ENCODE measurements at places on chromosomes 3 and 15. TPM values are rescaled to one million over a fixed set of nuclear protein-coding genes. Genes with fewer than 3 reads are reported as not detected.
A peak's percentile ranks its signal among the peaks of the same experiment; 100 is the strongest.

DNA sequence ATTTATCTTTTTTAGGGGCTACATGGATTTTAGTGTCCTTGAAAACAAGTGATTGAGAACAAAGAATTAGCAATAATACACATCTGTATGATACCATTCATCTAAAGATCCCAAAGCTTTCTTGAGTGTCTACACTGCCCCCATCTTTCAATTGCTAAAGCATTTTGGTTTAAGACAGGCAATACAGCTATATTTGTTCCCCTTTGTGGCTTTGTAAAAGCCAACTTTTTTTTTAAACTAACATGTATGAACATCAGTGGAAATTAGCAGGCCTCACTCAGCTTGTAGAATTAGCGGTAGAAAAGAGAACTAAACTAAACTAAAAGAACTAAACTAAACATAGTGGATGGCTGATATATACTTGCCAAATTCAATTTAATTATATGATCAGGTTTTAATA lies 449.6 kb downstream of the MECOM start:
- peaks cover 17% of the 10 kb centered on the region for H3K4me1 ChIP-seq
- peaks cover 21% of the 10 kb centered on the region for H3K36me3 ChIP-seq
- DNase-seq = no peak
- H3K27me3 ChIP-seq = no peaks in the 10 kb centered on the region
- H3K27ac ChIP-seq = no peak overlapping the region

DNA sequence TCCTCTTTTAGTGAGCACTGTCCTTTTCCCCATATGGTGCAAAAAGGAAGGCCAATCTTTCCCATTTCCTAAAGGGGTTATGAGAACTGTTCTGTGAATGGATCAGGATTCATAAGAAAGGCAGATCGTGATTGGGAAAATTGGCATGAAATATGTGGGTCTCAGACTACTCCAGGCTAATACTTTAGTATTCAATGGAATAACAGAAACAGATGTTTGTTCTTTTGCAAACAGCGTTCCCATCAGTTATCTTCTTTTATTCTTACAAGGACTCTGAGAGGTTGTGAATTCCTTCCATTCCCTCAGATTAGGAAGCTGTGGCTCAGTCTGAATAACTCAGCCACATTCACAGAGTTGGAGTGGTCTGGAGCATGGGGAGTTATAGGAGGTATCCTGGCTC lies 51.3 kb upstream of the MTMR10 start:
- H3K27me3 ChIP-seq = peaks cover 6% of the 10 kb centered on the region
- H3K36me3 ChIP-seq = no peaks in the 10 kb centered on the region

- DNase-seq = no peak
- peaks cover 4% of the 10 kb centered on the region for H3K4me1 ChIP-seq
- peaks cover 7% of the 10 kb centered on the region for H3K27me3 ChIP-seq
- H3K27ac ChIP-seq = no peak overlapping the region
Observed at GRCh38 chr15:56492791-56493555, 28.0 kb upstream of the MNS1 start.

DNA sequence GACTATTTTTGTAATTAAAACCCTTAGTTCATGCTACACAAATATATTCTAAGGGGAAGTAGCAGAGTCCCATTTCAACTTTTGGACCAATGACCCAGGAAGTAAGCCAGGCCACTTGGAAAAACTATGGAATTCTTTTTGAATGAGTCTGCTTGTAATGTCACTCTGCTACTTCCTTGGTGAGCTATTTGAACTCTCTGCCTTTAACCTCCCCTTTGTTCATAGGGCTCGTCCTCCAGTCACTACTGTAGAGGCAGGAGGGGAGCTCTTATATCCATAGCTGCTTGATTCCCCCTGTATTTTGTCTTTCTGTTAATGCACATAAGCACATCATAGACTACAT lies 119.6 kb downstream of the UACA start:
- peaks cover 3% of the 10 kb centered on the region for H3K4me1 ChIP-seq
- H3K36me3 ChIP-seq = no peaks in the 10 kb centered on the region
- no peak overlapping the region for H3K27ac ChIP-seq
- DNase-seq = no peak

GRCh38 chr15:101110681-101111569 lies 140.9 kb downstream of the CHSY1 start:
- no peak for DNase-seq
- no peak overlapping the region for H3K4me3 ChIP-seq
- H3K36me3 ChIP-seq = no peaks in the 10 kb centered on the region

DNA sequence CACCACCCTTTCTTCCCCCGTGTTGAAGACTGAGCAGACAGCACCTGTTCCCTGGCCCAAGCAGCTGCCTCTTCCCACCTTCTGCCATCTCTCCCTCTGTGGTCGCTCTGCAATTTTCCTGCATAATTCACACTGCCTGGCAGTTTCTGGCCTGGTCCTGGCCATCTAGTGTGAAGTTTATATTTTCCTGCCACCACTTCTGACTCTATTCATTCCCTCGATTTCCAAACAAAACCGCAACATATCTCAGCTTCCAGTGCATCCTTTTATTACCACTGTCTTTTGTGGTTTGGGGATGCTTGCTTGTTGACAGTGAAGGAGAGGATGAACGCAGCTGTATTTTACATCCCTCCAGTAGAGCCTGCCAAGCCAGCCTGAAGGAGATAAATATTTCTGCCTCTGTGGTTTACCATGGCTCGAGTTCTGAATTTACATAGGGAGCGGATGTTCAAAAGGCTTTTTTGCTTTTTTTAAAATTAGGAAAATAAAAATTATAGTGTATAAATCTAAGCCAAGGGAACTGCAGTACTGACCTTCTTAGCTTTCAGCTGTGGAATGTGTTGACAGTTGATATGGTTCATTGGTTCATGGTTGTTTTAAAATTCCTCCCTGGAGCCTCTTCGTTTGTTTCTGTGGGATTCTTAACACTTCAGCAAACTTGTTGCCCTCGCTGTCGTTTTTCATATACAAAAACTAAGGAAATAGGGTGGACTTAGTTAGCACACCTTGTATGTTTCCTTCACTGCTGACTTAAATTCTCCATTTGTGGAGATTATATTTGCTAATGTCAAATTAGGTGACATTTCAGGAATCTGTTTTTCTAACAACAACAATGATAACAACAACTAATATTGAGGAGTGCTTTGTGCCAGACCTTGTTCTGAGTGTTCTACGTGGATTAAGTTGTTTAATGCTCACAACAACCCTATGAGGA lies 250.5 kb downstream of the ADAMTSL3 start:
- H3K27me3 ChIP-seq = peaks cover 18% of the 10 kb centered on the region
- H3K36me3 ChIP-seq = no peaks in the 10 kb centered on the region
- no peak overlapping the region for H3K27ac ChIP-seq
- H3K4me3 ChIP-seq = no peak overlapping the region
- no peaks in the 10 kb centered on the region for H3K4me1 ChIP-seq
- no peak for DNase-seq

- peaks cover 15% of the 10 kb centered on the region for H3K27me3 ChIP-seq
- H3K36me3 ChIP-seq = peaks cover 16% of the 10 kb centered on the region
- no peak overlapping the region for H3K4me3 ChIP-seq
- no peak overlapping the region for H3K27ac ChIP-seq
- H3K4me1 ChIP-seq = peaks cover 15% of the 10 kb centered on the region
Observed at GRCh38 chr3:184338511-184338945, 1.1 kb downstream of the FAM131A start.

- no peaks in the 10 kb centered on the region for H3K4me1 ChIP-seq
- no peak overlapping the region for H3K27ac ChIP-seq
- H3K4me3 ChIP-seq = no peak overlapping the region
Observed at GRCh38 chr3:38829404-38829803, 13.4 kb upstream of the SCN10A start.

- no peak for DNase-seq
- no peak overlapping the region for H3K4me3 ChIP-seq
- no peaks in the 10 kb centered on the region for H3K27me3 ChIP-seq
- no peaks in the 10 kb centered on the region for H3K4me1 ChIP-seq
- H3K36me3 ChIP-seq = no peaks in the 10 kb centered on the region
Observed at GRCh38 chr3:117483839-117484238, 774.3 kb downstream of the TUSC7 start.

GRCh38 chr3:126557761-126558160 lies 971 bp downstream of the C3orf22 start:
- H3K27me3 ChIP-seq = peaks cover 3% of the 10 kb centered on the region
- H3K4me1 ChIP-seq = no peaks in the 10 kb centered on the region
- H3K4me3 ChIP-seq = no peak overlapping the region
- H3K27ac ChIP-seq = no peak overlapping the region
- H3K36me3 ChIP-seq = peaks cover under 1% of the 10 kb centered on the region
- peak; percentile 7 for DNase-seq

- H3K4me1 ChIP-seq = peaks cover 13% of the 10 kb centered on the region
- no peaks in the 10 kb centered on the region for H3K36me3 ChIP-seq
- no peak overlapping the region for H3K4me3 ChIP-seq
- H3K27me3 ChIP-seq = no peaks in the 10 kb centered on the region
- no peak for DNase-seq
Observed at GRCh38 chr3:178404961-178405360, 131.3 kb upstream of the KCNMB2 start.

- DNase-seq = no peak
- no peak overlapping the region for H3K27ac ChIP-seq
- peaks cover 22% of the 10 kb centered on the region for H3K27me3 ChIP-seq
- no peaks in the 10 kb centered on the region for H3K36me3 ChIP-seq
- H3K4me1 ChIP-seq = peaks cover 4% of the 10 kb centered on the region
- no peak overlapping the region for H3K4me3 ChIP-seq
Observed at GRCh38 chr15:40338921-40339620, 1.7 kb downstream of the CCDC9B start.

GRCh38 chr3:36864180-36865053 lies 80.4 kb downstream of the TRANK1 start:
- peaks cover 3% of the 10 kb centered on the region for H3K36me3 ChIP-seq
- DNase-seq = no peak
- no peak overlapping the region for H3K27ac ChIP-seq
- no peaks in the 10 kb centered on the region for H3K27me3 ChIP-seq
- no peak overlapping the region for H3K4me3 ChIP-seq

- peaks cover 50% of the 10 kb centered on the region for H3K4me1 ChIP-seq
- no peak for DNase-seq
- H3K4me3 ChIP-seq = no peak overlapping the region
- H3K36me3 ChIP-seq = peaks cover 9% of the 10 kb centered on the region
- no peaks in the 10 kb centered on the region for H3K27me3 ChIP-seq
Observed at GRCh38 chr3:41209646-41210045, 10.3 kb downstream of the CTNNB1 start.

GRCh38 chr3:4139462-4140140 lies 163.6 kb upstream of the SETMAR start:
- no peak overlapping the region for H3K4me3 ChIP-seq
- no peaks in the 10 kb centered on the region for H3K27me3 ChIP-seq
- no peak overlapping the region for H3K27ac ChIP-seq
- H3K4me1 ChIP-seq = peaks cover 23% of the 10 kb centered on the region
- DNase-seq = no peak

GRCh38 chr3:127008236-127008635 lies 25.3 kb downstream of the PLXNA1 start:
- no peak for DNase-seq
- H3K27me3 ChIP-seq = no peaks in the 10 kb centered on the region
- no peak overlapping the region for H3K4me3 ChIP-seq
- H3K4me1 ChIP-seq = peaks cover 8% of the 10 kb centered on the region

GRCh38 chr3:51139616-51140015 lies 245.5 kb upstream of the MANF start:
- H3K36me3 ChIP-seq = no peaks in the 10 kb centered on the region
- H3K4me1 ChIP-seq = no peaks in the 10 kb centered on the region
- no peaks in the 10 kb centered on the region for H3K27me3 ChIP-seq
- no peak overlapping the region for H3K4me3 ChIP-seq
- DNase-seq = no peak
- no peak overlapping the region for H3K27ac ChIP-seq

- DNase-seq = no peak
- no peaks in the 10 kb centered on the region for H3K27me3 ChIP-seq
- no peaks in the 10 kb centered on the region for H3K36me3 ChIP-seq
Observed at GRCh38 chr3:16122155-16122554, 52.3 kb upstream of the GALNT15 start.

DNA sequence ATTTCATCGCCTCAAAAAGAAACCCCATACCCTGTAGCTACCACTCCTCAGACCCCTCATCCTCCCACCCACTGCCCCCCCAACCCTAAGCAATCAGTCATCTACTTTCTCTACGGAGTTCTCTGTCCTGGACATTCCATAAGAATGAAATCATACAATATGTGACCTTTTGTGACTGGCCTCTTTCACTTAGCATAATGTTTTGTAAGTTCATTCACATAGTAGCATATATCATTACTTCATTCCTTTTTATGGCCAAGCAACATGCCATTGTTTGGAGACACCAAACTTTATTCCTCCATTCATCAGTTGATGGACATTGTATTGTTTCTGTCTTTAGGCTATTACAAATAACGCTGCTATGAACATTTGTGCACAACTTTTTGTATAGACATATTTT lies 64.2 kb downstream of the TNIK start:
- H3K4me1 ChIP-seq = peaks cover 6% of the 10 kb centered on the region
- no peaks in the 10 kb centered on the region for H3K27me3 ChIP-seq
- H3K27ac ChIP-seq = no peak overlapping the region
- DNase-seq = no peak
- H3K36me3 ChIP-seq = peaks cover under 1% of the 10 kb centered on the region
- no peak overlapping the region for H3K4me3 ChIP-seq

DNA sequence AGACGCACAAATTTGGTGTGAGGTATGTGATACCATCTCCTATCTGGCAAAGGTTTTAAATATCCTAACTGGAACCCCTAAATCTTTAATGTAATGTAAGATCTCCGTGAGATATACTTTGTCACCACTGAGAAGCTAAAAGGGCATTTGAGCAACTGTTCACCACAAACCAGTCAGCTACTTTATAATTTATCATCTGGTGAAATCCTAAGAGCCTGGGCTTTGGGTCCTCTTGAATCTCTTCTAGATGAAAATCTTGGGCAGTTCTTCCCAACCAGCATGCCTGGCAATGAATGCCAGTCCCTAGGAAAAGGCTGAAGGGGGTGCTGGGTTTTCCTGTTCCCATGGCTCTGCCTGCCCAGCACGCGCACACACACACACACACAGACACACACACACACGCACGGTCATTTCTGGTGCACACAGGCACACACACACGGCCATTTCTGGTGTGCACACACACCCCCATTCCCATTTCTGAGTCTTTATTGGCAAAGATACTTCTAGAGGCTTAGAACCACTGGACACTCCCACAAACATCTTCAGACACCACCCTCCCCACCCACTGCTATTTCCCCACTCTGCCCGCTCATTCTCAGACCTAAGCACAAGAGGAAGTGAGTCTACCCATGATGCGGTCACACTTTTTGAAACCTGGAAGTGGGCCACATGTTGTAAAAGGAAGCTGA lies 72.6 kb downstream of the MYO1E start:
- DNase-seq = no peak
- no peak overlapping the region for H3K27ac ChIP-seq
- peaks cover 8% of the 10 kb centered on the region for H3K4me1 ChIP-seq
- H3K36me3 ChIP-seq = no peaks in the 10 kb centered on the region
- no peaks in the 10 kb centered on the region for H3K27me3 ChIP-seq

- peaks cover 20% of the 10 kb centered on the region for H3K4me1 ChIP-seq
- DNase-seq = no peak
- peak overlapping the region; percentile 73 for H3K27ac ChIP-seq
- no peaks in the 10 kb centered on the region for H3K36me3 ChIP-seq
- H3K4me3 ChIP-seq = no peak overlapping the region
Observed at GRCh38 chr3:53350652-53351051, 3.3 kb upstream of the DCP1A start.

Gene AGBL1
- not detected for total RNA-seq

Gene ADAMTSL3
- 0.24 TPM for total RNA-seq

Gene CLRN1
- total RNA-seq = not detected

Gene SYNM
- total RNA-seq = 1.1 TPM

Gene SLC9A9
- total RNA-seq = 0.17 TPM

Gene THRB
- total RNA-seq = 28.4 TPM

Gene LRTM1
- total RNA-seq = not detected

Gene PCOLCE2
- 2.2 TPM for total RNA-seq
